ENCODE measurements at places on chromosomes 2 and 18. TPM values are rescaled to one million over a fixed set of nuclear protein-coding genes. Genes with fewer than 3 reads are reported as not detected.

The GTF3C2 gene
- 60.9 TPM for total RNA-seq

The ATP6V1C2 gene
- total RNA-seq: 1.7 TPM

The ST6GAL2 gene
- total RNA-seq: 107 TPM

The SERPINB10 gene
- not detected for total RNA-seq

The INO80B gene
- total RNA-seq: 38.2 TPM

The TYMS gene
- total RNA-seq: 5.3 TPM

The ADCYAP1 gene
- total RNA-seq: 6.5 TPM

The REG3G gene
- total RNA-seq: 0.96 TPM

The FMNL2 gene
- total RNA-seq: 55.1 TPM

The SIX3 gene
- total RNA-seq: not detected

The PARD6G gene
- 3.8 TPM for total RNA-seq

The IL1F10 gene
- total RNA-seq: not detected

The CNRIP1 gene
- 40.7 TPM for total RNA-seq

All from aorta (tissue), 5 donors.